ENCODE measurements at places on chromosomes 12 and 14.

GRCh38 chr14:20980906-20981305, 8.9 kb upstream of the METTL17 start:
- no peak for DNase-seq

GRCh38 chr14:105475269-105476096, 862 bp downstream of the CRIP2 start:
- DNase-seq: no peak

GRCh38 chr12:71448150-71448581, 8.6 kb downstream of the LGR5 start:
- DNase-seq: no peak

DNA sequence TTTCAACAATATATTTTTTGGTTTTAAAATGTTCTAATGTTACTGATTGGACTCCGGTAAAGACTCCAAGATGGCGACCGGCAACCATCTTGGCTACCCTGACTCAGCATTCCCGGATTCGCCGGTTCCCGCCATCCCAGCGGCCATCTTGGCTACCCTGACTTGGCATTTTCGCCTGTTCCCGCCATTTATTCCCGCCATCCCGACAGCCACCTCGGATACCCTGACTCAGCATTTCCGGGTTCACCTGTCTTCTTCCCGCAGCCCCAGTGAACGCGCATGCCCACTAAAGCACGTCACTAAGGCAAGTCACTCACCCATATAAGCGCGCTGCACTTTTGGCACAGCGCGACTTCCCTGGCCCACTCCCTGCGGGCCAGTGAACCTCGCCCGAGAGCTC, 9.0 kb upstream of the LRFN5 start:
- no peak for DNase-seq

GRCh38 chr12:6936636-6937480, 6.8 kb upstream of the RNU7-1 start:
- DNase-seq: no peak

DNA sequence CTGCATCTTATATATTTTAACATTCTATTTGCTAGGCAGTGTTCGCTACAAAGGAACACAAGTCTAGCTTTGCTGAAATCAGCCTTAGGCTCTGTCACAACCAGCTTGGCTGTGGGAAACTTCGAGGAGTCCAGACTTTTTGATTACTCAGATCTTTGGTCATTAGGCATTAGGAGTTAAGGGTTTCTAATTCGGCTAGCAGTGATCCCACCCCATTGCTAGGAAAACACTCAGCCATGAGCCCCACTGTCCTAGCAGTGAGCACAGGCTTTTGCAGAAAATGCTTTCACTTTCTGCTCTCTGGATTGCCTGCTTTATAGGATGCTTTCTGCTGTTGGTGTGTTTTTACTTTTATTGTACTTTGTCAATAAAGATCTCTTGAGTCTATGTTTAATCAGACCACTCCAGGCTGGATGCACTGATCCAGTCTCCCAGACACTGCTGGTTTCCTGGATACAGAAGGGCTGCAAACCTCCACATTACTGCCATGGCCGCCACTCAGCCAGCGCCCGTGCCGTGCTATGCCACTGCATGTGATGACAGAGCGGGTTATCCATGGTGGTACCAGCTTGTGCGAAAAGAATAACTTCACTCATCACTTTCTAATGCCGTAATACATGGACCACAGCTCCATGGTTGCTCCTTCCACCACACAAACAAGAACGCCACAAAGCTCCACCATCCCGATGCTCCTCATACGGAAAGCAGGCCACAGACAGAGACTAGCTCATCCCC, 41.0 kb upstream of the PYGL start:
- DNase-seq: no peak

- DNase-seq: no peak
These were observed 939.0 kb upstream of the ATXN7L3B start for GRCh38 chr12:73598626-73599025.

DNA sequence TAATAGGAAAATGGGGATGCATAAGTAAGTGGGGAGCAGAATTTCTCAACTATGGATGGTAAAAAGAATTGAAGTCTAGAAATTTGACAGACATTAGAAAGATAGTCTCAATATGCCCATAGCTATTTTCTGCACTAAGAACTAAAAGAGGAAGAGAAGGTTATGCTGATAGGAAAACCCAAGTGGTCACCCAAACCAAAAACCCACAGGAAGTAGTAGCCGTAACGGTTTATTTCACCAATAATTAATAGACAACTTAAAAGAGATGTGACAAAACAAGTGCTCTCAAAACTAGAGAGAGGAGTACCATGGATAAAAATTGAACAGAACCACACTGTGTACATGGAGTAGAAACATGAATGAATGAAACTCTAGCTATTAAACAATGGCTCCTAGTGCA, 295.4 kb downstream of the FSCB start:
- no peak for DNase-seq

DNA sequence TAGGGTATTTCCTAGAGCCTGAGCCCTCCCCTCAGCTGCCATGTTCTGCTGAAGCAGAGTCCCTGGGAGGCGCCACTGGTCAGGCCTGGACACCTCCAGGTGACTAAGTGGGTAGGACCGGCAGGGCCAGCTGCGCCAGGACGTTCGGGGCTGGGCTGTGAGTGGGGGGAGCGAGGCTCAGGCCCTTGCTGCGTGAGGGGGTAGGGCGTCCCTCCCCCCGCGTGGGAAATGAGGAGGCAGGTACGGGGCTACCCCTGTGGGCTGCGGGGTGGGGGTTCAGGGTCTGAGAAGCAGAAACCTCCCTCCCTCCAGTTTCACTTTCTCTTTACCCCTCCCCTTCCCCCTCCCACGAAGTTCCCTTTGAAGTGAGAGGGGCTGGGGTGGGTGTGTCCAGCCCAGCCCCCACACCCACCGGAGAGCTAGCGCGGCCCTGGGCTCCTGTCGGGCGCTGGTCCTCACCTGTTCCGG, 22.1 kb upstream of the KIF26A start:
- DNase-seq: no peak

- no peak for DNase-seq
These were observed 77.8 kb downstream of the NDUFA12 start for GRCh38 chr12:94925729-94926128.

- no peak for DNase-seq
These were observed 42.5 kb downstream of the TPH2 start for GRCh38 chr12:71981149-71981548.
